Activated naive CD4-positive, alpha-beta T cell treated with Interleukin-2 at 50 U/mL for 16 hours (primary cell): ENCODE measurements at places on chromosomes 1 and 21.
A peak's percentile ranks its signal among the peaks of the same experiment; 100 is the strongest.

GRCh38 chr1:185520188-185520920 is 203.3 kb upstream of the IVNS1ABP start:
- no peak for DNase-seq

- DNase-seq: no peak
Measured at GRCh38 chr1:2988256-2988655, 33.0 kb upstream of the ACTRT2 start.

GRCh38 chr1:99595041-99595440 is 50.9 kb upstream of the PALMD start:
- no peak for DNase-seq

DNA sequence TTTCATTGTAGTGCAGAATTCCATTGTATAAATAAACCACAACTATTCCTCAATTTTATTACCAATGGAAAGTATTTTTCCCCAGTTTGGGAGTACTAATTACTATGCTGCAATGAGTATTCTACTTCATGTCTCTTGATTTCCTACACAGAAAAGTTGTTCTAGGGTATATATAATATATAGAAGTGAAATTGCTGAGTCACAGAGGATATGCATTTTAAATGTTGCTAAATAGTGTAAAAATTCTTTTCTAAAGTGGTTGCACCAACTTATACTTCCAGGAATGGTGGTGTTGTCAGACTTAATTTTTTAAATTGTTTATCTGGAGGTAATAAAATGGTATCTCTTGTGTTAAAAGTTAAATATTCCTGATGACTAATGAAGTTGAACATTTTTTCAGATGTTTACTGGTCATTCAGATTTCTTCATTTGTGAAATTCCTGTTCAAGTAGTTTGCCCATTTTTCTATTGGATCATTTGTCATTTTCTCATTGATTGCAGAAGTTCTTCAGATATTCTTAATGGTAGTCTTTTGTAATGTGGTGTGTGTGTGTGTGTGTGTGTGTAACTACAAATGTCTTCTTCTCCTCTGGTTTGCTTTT is 19.1 kb upstream of the MYOG start:
- no peak for DNase-seq

DNA sequence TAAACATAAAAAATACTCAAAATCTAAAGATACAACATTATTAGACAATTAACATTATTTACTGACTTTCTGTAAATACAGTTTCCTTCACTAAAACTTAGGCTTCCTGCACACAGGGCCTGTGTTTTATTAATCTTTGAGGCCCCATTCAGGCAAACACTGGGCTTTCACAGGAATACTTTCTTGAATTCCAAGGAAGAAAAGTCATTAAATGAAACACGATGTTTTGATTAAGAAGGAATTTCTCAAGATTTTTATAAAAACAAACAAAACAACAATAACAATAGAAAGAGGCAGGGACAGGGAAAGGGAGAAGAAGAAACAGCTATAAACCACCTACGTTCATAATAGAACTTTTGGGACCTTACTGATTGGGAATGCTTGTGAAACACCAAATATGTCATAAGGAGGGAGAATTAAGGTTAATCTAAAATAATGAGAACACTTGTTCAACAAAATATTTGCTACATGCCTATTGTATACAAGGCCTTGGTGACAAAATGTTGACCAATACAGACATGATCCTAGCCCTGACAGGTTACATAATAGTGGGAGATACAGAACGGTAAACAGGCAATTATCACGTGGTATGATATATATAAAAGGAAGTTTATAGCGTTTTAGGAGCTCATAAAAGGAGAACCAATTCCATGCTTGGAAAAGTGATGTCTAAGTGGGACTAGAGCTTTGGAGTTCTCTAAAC is 3.6 kb downstream of the DDAH1 start:
- no peak for DNase-seq

GRCh38 chr1:17089506-17089905 is 29.7 kb downstream of the PADI2 start:
- DNase-seq: no peak

- DNase-seq: no peak
Measured at GRCh38 chr1:168801032-168801745, 72.2 kb upstream of the DPT start.

DNA sequence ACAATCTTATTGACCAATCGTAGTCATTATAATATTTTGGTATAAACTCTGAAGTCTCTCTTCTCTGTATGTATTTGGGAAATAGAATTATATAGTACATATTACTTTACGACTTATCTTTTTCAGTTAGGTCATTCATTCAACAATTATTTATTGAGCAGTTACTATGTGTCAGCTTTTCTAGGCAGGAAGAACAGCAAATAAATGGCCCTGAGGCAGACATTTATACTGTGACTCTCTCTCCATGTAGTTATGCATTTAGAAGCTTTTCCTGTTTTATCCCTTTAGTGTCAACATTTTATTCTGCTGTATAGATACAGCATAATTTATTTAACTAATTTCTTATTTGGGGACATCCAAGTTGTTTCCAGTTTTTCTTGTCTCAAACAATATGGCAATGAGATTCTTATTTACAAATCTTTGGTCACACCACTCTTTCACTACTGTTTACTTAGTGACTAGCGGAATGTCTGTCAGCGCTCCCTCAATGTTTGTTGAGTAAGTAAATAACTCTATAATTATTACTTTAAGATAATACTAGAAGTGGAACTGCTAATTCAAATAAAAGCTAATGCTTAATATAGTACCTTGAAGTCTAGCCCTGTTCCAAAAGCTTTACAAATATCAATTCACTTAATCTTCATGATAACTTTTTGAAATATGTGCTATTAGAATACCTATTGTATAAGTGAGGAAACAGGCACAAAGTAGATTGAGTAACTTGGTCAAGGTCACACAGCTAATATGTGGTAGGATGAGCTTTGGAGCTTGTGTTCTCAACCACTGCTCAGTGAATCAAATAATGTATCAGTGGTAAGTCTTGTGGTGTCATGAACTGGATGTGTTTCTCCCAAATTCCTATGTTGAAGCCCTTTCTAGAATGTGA is 465.6 kb downstream of the SIPA1L2 start:
- DNase-seq: no peak

- DNase-seq: no peak
Measured at GRCh38 chr1:226649780-226650179, 89.3 kb downstream of the ITPKB start.

DNA sequence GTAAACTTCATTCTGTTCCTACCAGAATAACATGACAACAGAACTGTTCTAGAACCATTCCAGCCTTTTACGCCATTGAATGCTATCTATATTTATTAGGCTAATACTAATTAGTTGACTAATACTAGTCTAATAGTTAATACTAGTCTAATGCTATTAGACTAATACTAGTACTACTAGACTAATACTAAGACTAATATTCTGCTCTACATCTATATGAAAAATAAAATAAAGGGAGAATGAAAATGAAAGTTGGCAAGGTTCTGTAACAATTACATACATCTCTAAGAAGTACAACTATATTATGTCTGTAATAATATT is 40.9 kb upstream of the LRRC8B start:
- no peak for DNase-seq

- no peak for DNase-seq
Measured at GRCh38 chr1:9651220-9651564, 339 bp upstream of the PIK3CD start.

DNA sequence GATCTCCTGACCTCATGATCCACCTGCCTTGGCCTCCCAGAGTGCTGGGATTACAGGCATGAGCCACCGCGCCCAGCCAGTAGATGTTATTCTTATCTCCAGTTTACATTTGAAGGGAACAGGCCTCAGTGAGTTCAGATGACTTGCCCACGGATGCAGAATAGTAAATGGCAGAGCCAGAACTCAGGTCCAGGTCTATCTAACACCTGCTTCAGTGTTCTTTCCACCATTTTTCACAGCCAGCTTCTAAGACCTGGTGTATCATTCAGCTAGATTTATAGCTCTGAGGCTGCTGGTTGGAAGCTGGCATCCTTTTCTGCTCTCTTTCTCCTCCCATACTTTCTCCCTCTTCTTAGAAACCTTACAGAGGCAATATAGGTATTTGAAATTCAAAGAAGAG is 10.8 kb downstream of the FABP3 start:
- DNase-seq: no peak

DNA sequence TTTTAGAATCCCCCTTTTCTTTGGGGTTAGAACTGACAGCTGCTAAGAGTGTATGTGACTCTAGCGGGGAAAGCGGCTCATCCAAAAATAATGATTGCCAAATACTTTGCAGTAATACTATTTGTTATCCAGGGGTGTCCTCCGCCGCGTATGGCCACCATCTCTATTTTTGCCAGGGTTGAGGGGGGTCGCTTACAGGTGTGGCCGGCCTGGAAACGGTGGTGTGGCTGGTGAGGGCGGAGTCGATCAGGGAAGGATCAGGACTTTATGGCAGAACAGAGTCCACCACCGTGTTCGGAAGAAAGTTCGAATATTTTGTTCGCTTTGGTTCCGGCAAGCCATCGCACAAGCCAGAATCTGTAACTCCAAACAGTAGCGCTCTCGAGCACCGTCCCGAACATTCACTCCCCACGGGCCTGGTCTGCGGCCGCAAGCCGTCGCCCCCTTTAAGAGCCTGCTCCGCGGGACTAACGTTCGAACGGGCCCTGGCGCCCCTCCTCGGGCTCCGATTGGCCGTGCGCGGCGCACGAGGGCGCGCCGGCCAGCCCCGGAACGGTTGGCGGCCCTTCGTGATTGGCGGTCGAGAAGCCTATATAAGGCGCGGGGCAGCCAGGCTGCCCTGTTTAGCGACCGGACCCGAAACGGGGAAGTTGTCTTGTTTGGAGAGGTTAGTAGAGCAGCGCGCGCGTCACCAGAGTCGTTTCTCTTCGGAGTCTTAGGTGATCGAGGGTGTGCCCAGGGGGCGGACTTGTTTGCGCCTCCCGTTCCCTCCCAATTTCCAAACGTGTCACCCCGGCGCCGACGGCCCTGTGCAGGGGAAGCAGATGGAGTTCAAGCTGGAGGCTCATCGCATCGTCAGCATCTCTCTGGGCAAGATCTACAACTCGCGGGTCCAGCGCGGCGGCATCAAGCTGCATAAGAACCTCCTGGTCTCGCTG is at the start of gene IER5:
TSS of gene IER5 (plus strand) at position 622 of the 938 bp plus-strand sequence. CDS start at position 825, 203 bp downstream.
- peak; percentile 96 for DNase-seq

GRCh38 chr21:37564341-37564923 is 197.9 kb downstream of the DYRK1A start:
- peak; percentile 89 for DNase-seq

DNA sequence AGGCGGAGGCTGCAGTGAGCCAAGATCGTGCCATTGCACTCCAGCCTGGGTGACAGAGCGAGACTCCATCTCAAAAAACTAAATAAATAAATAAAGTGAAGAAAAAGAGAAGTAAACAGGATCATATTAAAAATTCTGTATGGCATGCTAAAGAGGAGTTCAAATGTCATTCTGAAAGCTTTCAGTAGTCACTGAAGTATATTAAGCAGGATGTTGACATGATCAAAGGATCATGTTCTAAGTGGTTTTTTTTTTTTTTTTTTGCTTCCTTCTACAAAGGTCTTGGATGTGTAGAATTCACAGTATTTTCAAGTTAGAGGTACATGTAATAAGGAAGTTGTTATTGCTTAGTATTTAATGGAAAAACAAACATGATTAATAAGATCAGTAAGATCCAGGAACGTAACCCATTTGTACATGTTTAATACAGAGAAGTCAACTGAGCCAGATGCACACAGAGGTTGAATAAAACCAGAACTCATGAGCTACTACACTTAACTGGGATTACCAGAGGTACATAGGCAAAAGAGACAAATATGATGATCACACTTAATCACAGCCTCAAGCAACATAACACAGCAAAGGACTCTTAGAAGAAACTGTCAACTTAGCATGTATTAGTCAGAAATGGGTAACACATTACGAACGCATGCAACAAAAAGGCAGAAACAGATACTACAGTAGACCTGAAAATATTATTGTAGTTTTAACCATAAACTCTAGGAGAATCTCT is 12.2 kb downstream of the CDC42BPA start:
- DNase-seq: no peak

DNA sequence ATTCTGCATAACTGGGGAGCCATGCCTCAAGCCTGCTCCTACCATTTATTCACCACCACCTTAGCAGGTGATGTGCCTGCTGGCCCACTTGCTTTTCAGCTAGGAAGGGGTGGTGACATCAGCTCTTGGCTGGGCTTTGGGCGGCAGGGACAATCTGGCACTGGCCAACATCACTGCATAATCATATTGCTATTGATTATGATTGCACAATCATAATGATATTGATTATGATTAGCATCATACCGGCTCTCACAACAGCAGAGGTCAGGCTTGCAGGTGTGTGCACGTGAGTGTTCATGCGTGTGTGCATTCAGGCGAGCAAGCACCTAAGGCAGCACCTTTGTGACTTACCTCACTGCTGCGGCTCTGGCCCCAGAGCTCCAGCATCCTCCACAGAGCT is 273.8 kb downstream of the AJAP1 start:
- DNase-seq: no peak

- no peak for DNase-seq
Measured at GRCh38 chr21:46139686-46140085, 15.7 kb downstream of the FTCD start.

- no peak for DNase-seq
Measured at GRCh38 chr1:19087017-19087736, 122.9 kb downstream of the UBR4 start.
